Esophagus squamous epithelium (tissue), 5 donors: ENCODE measurements at places on chromosomes 13 and 19.

DNA sequence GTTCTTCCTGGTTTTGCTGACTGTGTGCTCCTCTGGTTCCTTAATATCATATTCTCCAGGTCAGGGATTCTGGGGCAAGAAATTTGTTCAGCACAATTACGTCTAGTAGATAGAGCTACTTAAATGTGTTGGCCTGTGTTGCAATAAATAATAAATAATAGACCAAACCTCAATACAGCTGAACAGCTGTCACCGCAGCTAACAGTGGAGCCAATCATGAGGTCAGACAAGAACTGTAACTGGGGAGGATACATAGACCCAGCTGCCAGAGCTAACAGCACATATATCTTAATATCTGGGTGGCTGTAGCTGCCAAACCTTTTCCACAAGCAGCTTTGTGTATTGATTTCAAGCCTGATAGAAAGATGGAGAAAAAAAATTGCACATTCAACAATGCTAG, 1596.3 kb upstream of the PCDH20 start:
- no peak overlapping the region for H3K27ac ChIP-seq
- H3K4me3 ChIP-seq = no peak overlapping the region
- no peaks in the 10 kb centered on the region for H3K27me3 ChIP-seq
- no peaks in the 10 kb centered on the region for H3K36me3 ChIP-seq

GRCh38 chr13:27489456-27489855, 39.1 kb upstream of the MTIF3 start:
- no peak overlapping the region for H3K27ac ChIP-seq
- peaks cover 3% of the 10 kb centered on the region for H3K27me3 ChIP-seq

- H3K4me3 ChIP-seq = no peak overlapping the region
- H3K36me3 ChIP-seq = no peaks in the 10 kb centered on the region
- peaks cover 15% of the 10 kb centered on the region for H3K4me1 ChIP-seq
- DNase-seq = no peak
Measured at GRCh38 chr19:6035026-6035425, 57.1 kb upstream of the RANBP3 start.

GRCh38 chr19:33458171-33458633, 63.4 kb downstream of the PEPD start:
- H3K27ac ChIP-seq = no peak overlapping the region
- no peaks in the 10 kb centered on the region for H3K36me3 ChIP-seq
- no peaks in the 10 kb centered on the region for H3K27me3 ChIP-seq
- no peak overlapping the region for H3K4me3 ChIP-seq
- no peak for DNase-seq

GRCh38 chr19:30017172-30017571, 75.1 kb downstream of the URI1 start:
- H3K4me1 ChIP-seq = no peaks in the 10 kb centered on the region
- H3K27me3 ChIP-seq = no peaks in the 10 kb centered on the region
- no peaks in the 10 kb centered on the region for H3K36me3 ChIP-seq

DNA sequence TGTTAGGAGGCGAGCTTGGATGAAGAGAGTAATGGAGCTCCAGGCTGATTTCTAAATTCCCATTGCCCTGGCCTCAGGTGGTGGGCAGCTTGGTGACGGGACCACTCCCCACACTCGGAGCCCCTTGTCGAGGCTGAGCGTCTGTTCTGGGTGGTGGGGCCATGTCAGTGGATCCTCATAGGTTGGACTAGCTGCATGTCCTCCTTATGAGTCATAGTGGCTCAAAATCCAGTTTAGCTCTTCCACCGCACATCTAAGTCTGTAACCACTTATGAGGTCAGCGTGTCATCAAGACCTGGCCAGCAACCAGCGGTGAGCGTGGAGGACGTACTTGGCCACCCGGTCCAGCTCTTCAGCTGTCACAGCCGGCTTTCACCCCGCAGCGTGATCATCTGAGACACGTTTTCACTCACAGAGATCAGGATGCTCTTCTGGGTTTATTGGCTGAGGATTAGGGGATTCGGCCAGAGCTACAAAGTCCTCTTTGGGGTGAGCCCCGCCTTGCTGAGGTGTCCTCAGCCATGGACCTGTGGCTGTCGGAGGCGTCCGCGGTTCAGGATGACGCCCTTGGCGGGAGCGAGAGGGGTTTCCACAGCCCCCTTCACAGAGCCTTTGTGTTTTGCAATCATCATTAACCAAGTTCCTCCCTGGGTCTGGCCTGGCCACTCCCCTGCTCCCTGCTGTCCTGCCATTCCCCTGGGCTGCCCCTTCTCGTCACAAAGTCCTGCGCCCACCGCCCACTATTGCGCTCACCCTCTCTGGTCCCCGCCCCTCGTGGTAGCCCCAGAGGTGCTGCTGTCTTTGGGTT, 41.9 kb downstream of the ADPRHL1 start:
- H3K4me3 ChIP-seq = no peak overlapping the region
- no peaks in the 10 kb centered on the region for H3K27me3 ChIP-seq
- H3K36me3 ChIP-seq = no peaks in the 10 kb centered on the region
- H3K27ac ChIP-seq = peak overlapping the region; percentile 79
- H3K4me1 ChIP-seq = peaks cover 4% of the 10 kb centered on the region
- DNase-seq = no peak

GRCh38 chr13:40207001-40207478, 459.4 kb downstream of the FOXO1 start:
- no peaks in the 10 kb centered on the region for H3K36me3 ChIP-seq
- H3K4me3 ChIP-seq = no peak overlapping the region
- H3K4me1 ChIP-seq = peaks cover 17% of the 10 kb centered on the region
- H3K27me3 ChIP-seq = no peaks in the 10 kb centered on the region
- peak overlapping the region; percentile 70 for H3K27ac ChIP-seq
- DNase-seq = no peak

- H3K27me3 ChIP-seq = no peaks in the 10 kb centered on the region
- H3K36me3 ChIP-seq = no peaks in the 10 kb centered on the region
- H3K4me3 ChIP-seq = peak overlapping the region; percentile 68
Measured at GRCh38 chr19:12995596-12996405, 526 bp downstream of the NFIX start.

GRCh38 chr19:49113762-49114629, at the start of gene LIN7B:
Gene LIN7B (plus strand): TSS chr19:49114370. CDS start chr19:49114405, 35 bp downstream.
- H3K36me3 ChIP-seq = peaks cover 2% of the 10 kb centered on the region
- peaks cover 19% of the 10 kb centered on the region for H3K4me1 ChIP-seq
- DNase-seq = no peak

- H3K27me3 ChIP-seq = peaks cover 72% of the 10 kb centered on the region
- H3K4me3 ChIP-seq = no peak overlapping the region
- no peak for DNase-seq
- no peak overlapping the region for H3K27ac ChIP-seq
- peaks cover 10% of the 10 kb centered on the region for H3K4me1 ChIP-seq
Measured at GRCh38 chr19:2302319-2303210, 5.4 kb downstream of the LINGO3 start.

DNA sequence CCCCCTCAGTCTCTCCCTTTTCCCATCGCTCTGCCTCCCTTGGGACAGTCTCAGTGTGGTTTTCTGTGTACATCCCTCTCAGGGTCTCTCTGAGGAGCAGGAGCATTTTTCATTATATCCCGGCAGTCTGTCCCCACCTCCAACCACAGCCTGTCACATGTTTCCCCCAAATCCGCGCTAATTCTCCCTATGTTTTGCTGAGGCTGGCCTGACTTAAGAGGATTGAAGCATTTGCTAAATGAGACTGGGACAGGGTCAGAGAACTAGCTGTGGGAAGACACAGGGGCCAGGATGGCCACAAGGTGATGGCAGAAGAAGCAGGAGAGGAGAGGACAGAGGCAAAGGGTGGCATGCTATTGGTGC, 5.5 kb downstream of the TPRX1 start:
- no peaks in the 10 kb centered on the region for H3K36me3 ChIP-seq
- no peak overlapping the region for H3K27ac ChIP-seq
- no peak for DNase-seq
- H3K27me3 ChIP-seq = peaks cover 7% of the 10 kb centered on the region
- no peak overlapping the region for H3K4me3 ChIP-seq

GRCh38 chr13:98880677-98881076, 97.2 kb downstream of the DOCK9 start:
- no peak overlapping the region for H3K4me3 ChIP-seq
- no peak overlapping the region for H3K27ac ChIP-seq
- no peak for DNase-seq
- no peaks in the 10 kb centered on the region for H3K4me1 ChIP-seq
- no peaks in the 10 kb centered on the region for H3K27me3 ChIP-seq

- H3K4me1 ChIP-seq = no peaks in the 10 kb centered on the region
- H3K36me3 ChIP-seq = no peaks in the 10 kb centered on the region
- no peak overlapping the region for H3K27ac ChIP-seq
- no peak overlapping the region for H3K4me3 ChIP-seq
- DNase-seq = no peak
Measured at GRCh38 chr13:112510002-112510780, 77.8 kb downstream of the TUBGCP3 start.

DNA sequence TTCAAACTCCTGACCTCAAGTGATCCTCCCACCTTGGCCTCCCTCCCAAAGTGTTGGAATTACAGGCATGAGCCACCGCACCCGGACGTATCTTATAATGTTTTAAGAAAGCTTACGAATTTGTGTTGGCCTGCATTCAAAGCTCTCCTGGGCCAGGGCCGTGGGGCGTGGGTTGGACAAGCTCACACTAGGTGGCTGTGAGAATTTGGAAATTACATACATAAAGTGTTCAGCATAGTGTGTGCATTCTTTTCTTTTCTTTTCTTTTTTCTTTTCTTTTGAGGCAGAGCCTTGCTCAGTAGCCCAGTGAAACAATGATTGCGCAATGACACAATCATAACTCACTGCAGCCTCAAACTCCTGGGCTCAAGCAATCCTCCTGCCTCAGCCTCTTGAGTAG, 2.6 kb downstream of the ZSWIM4 start:
- H3K27me3 ChIP-seq = no peaks in the 10 kb centered on the region
- DNase-seq = no peak
- peaks cover 57% of the 10 kb centered on the region for H3K4me1 ChIP-seq
- H3K36me3 ChIP-seq = peaks cover 19% of the 10 kb centered on the region

DNA sequence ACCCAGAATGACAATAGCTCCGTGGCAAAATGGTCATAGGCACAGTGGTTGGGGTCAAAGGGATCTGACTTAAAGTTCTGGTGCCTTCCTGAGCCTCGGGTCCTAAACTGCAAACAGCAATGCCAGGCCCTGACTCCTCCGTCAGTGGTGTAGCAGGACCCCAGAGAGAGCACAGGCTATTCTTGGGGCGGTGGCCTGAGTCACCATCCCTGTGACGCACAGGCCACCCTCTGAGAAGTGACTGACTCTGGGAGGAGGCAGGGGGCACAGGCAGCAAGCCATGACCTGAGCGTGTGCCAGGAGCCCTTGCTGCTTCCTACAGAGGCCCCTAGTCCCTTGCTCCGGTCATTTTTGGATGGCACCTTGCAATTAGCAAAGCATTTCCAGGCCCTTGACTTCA, 18.7 kb downstream of the PLVAP start:
- H3K27me3 ChIP-seq = no peaks in the 10 kb centered on the region
- no peak for DNase-seq
- H3K36me3 ChIP-seq = no peaks in the 10 kb centered on the region
- H3K4me1 ChIP-seq = no peaks in the 10 kb centered on the region
- H3K4me3 ChIP-seq = no peak overlapping the region
- H3K27ac ChIP-seq = no peak overlapping the region

DNA sequence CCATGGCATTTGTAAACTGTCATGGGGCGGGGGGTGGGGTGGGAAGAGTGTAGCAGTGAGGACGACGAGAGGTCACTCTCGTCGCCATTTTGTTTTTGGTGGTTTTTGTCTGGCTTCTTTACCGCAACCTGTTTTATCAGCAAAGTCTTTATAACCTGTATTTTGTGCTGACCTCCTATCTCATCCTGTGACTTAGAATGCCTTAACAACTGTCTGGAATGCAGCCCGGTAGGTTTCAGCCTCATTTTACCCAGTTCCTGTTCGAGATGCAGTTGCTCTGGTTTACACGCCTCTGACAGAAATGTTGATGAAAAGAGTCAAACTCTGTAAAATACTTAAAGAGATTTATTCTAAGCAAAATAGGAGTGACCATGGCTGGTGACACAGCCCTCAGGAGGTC, 852.0 kb downstream of the DACH1 start:
- H3K4me3 ChIP-seq = no peak overlapping the region
- no peak overlapping the region for H3K27ac ChIP-seq
- no peak for DNase-seq
- H3K36me3 ChIP-seq = no peaks in the 10 kb centered on the region

DNA sequence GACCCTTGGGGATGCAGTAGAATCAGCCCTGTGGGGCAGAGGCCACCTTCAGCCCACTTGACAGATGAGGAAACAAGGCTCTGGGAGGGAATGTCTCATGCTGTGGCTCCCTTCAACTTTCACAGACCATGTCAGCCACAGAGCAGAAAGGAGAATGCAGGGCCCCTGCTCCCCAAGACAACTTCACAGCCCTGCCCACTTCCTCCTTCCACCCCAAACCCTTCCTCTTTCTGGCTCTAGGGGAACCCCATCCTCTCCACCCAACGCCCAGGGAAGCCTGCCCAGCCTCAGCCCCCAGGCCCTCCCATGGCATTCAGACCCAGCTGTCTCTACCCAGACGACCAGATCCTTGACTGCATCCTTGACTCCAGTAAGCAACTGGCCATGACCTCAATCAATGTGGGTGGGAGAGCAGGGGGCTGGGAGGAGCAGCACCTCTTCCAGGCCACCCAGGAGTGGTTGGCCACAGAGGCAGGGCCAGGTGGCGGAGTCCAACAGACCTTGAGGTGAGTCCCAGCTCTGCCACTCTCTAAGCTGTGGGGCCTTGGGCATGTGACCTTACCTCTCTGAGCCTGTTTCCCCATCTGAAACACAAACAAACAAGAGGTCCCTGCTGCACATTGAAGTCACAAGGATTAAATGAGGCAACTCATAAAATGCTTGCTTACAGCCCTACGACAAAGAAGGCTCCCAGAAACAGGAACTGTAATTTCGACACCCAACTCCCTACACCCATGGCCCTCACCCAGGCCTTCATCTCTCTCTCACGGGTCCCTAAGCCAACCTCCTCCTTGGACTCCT, 15.8 kb downstream of the DEDD2 start:
- no peak for DNase-seq
- no peaks in the 10 kb centered on the region for H3K27me3 ChIP-seq

- DNase-seq = no peak
- H3K36me3 ChIP-seq = peaks cover 29% of the 10 kb centered on the region
- no peaks in the 10 kb centered on the region for H3K4me1 ChIP-seq
- no peak overlapping the region for H3K27ac ChIP-seq
- no peak overlapping the region for H3K4me3 ChIP-seq
- no peaks in the 10 kb centered on the region for H3K27me3 ChIP-seq
Measured at GRCh38 chr13:41833201-41833600, 127.7 kb downstream of the VWA8 start.

DNA sequence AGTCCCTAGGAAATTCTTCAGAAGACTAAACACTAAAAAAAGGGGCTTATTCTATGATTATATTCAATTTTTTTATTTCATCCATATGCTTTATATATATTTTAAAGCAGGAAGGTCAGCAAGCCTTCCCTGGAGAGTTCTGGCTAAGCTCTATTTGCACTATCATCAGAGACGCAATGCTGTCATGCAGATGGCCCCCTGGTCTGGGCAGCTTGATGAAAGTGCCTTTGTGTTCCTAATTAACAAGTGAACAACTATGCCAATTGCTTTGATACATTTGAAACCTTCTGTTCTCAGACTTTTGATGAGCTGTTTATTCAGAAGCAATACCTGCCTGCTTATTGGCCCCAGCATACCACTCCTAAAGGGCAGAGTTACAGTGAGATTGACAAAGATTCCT, 1344.6 kb downstream of the OLFM4 start:
- H3K27ac ChIP-seq = no peak overlapping the region
- H3K4me3 ChIP-seq = no peak overlapping the region
- H3K36me3 ChIP-seq = no peaks in the 10 kb centered on the region
- no peak for DNase-seq
- no peaks in the 10 kb centered on the region for H3K27me3 ChIP-seq

- peaks cover 27% of the 10 kb centered on the region for H3K4me1 ChIP-seq
- peaks cover 29% of the 10 kb centered on the region for H3K36me3 ChIP-seq
- no peak for DNase-seq
- no peak overlapping the region for H3K27ac ChIP-seq
- H3K4me3 ChIP-seq = no peak overlapping the region
Measured at GRCh38 chr19:876780-877314, 16.1 kb downstream of the MED16 start.
